ENCODE measurements at places on chromosomes 6 and 20. TPM values are rescaled to one million over a fixed set of nuclear protein-coding genes. Genes with fewer than 3 reads are reported as not detected.

DNA sequence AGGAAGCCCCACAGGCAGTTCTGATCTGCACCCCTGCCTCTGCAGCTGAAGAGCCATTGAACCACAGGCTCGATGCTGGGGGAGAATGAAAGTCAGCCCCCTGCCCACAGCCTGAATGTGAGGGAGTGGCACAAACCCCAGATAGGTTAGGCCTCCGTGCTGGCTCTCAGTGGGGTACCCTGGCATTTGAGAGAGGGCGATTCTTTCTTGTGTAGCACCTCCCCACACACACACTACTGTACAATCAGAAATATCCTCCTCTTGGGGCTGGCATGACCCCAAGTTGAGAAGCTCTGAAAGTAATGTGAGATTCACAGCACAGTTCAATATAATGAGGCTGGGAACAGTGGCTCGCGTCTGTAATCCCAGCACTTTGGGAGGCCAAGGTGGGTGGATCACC lies 17.9 kb downstream of the TTBK1 start:
- DNase-seq, result no peak

- peak; percentile 64 for DNase-seq
Measured at GRCh38 chr20:36745234-36745926, 510 bp downstream of the NDRG3 start.

The FOXS1 gene
- total RNA-seq, result not detected

The IPCEF1 gene
- total RNA-seq, result 23.6 TPM

The ZSCAN23 gene
- 1.6 TPM for total RNA-seq
